ENCODE measurements at places on chromosomes 11 and 22. TPM values are rescaled to one million over a fixed set of nuclear protein-coding genes. Genes with fewer than 3 reads are reported as not detected.

The RTN4RL2 gene
- 0.67 TPM for total RNA-seq

The CARD16 gene
- 8.6 TPM for total RNA-seq

The OR56A1 gene
- not detected for total RNA-seq

The SLC1A2 gene
- under 0.01 TPM for total RNA-seq

The FGF3 gene
- total RNA-seq = not detected

The RAB38 gene
- 294 TPM for total RNA-seq

The SLC15A3 gene
- total RNA-seq = 18.9 TPM

The UFD1 gene
- 78.1 TPM for total RNA-seq

The CAVIN3 gene
- 196 TPM for total RNA-seq

The OTOG gene
- total RNA-seq = not detected

The BATF2 gene
- 6.5 TPM for total RNA-seq

The PHETA2 gene
- total RNA-seq = 9.1 TPM

The SVIP gene
- 14.9 TPM for total RNA-seq

The APOBEC3G gene
- total RNA-seq = 16.0 TPM

The UPB1 gene
- not detected for total RNA-seq

The TUB gene
- 7.7 TPM for total RNA-seq

The LIF gene
- total RNA-seq = not detected

The APOBEC3H gene
- total RNA-seq = 0.69 TPM

The OR10W1 gene
- total RNA-seq = not detected

The CD44 gene
- 405 TPM for total RNA-seq

The ART5 gene
- total RNA-seq = not detected

The POLR2L gene
- total RNA-seq = 109 TPM

The PRG3 gene
- not detected for total RNA-seq

The RASD2 gene
- total RNA-seq = 0.15 TPM

The OR8B12 gene
- not detected for total RNA-seq

The PANX3 gene
- not detected for total RNA-seq

The ZNF202 gene
- total RNA-seq = 7.6 TPM

The CRYAB gene
- 92.9 TPM for total RNA-seq

The PTDSS2 gene
- 44.0 TPM for total RNA-seq

The CLDN5 gene
- under 0.01 TPM for total RNA-seq

The POLD3 gene
- total RNA-seq = 16.0 TPM

The MS4A1 gene
- not detected for total RNA-seq

The CCDC83 gene
- not detected for total RNA-seq

The RCOR2 gene
- total RNA-seq = not detected

The KCNJ5 gene
- total RNA-seq = not detected

The ALX4 gene
- total RNA-seq = not detected

The STK33 gene
- total RNA-seq = 1.1 TPM

The TALDO1 gene
- 386 TPM for total RNA-seq

The PLEKHB1 gene
- 3.1 TPM for total RNA-seq

The CDC42EP1 gene
- total RNA-seq = 18.3 TPM

The DUSP8 gene
- 0.67 TPM for total RNA-seq

The OR10A6 gene
- not detected for total RNA-seq

The PTS gene
- total RNA-seq = 52.6 TPM

The TEX12 gene
- total RNA-seq = 0.31 TPM

The SH3BP1 gene
- total RNA-seq = 9.8 TPM

The PLA2G3 gene
- total RNA-seq = not detected

The CHRNA10 gene
- 0.62 TPM for total RNA-seq

The OR56A3 gene
- not detected for total RNA-seq

The KRTAP5-7 gene
- total RNA-seq = under 0.01 TPM

The VPS11 gene
- total RNA-seq = 39.0 TPM

The COMMD9 gene
- total RNA-seq = 56.3 TPM

The SEZ6L gene
- not detected for total RNA-seq

The FAM181B gene
- total RNA-seq = under 0.01 TPM

All from melanocyte of skin (primary cell).